ENCODE measurements at places on chromosomes 7 and 10. TPM values are rescaled to one million over a fixed set of nuclear protein-coding genes. Genes with fewer than 3 reads are reported as not detected.
A peak's percentile ranks its signal among the peaks of the same experiment; 100 is the strongest.

GRCh38 chr7:114081606-114082425, 163.0 kb upstream of the PPP1R3A start:
- DNase-seq: no peak
- no peak overlapping the region for H3K27ac ChIP-seq
- H3K36me3 ChIP-seq: no peaks in the 10 kb centered on the region
- no peak overlapping the region for H3K4me3 ChIP-seq
- peaks cover 42% of the 10 kb centered on the region for H3K4me1 ChIP-seq

DNA sequence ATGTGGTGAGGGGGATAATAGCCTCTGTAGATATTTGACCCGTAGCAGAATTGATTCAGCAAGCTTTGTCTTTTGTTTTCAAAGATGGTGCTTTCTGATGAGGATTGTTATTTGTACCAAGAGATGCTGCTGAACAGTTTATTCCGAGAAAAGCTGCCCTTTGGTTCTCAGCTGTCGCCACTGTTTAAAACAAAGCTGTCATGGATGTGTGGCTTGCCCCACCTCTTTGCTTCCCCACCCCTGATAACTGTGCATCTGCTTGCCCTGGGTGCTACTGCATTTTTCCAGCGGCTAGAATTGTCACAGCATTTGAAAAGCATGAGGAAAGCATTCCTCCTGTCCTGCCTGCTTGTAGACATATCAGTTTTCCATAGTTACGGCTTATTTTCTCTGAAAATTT, 226.9 kb upstream of the CSTF2T start:
- no peaks in the 10 kb centered on the region for H3K36me3 ChIP-seq
- no peak for DNase-seq
- no peaks in the 10 kb centered on the region for H3K4me1 ChIP-seq

- H3K27ac ChIP-seq: no peak overlapping the region
- H3K27me3 ChIP-seq: no peaks in the 10 kb centered on the region
- H3K36me3 ChIP-seq: no peaks in the 10 kb centered on the region
- no peaks in the 10 kb centered on the region for H3K4me1 ChIP-seq
Observed at GRCh38 chr7:128278366-128278765, 37.3 kb downstream of the LEP start.

- no peak for DNase-seq
- no peak overlapping the region for H3K4me3 ChIP-seq
- peaks cover 51% of the 10 kb centered on the region for H3K4me1 ChIP-seq
- no peak overlapping the region for H3K27ac ChIP-seq
- no peaks in the 10 kb centered on the region for H3K36me3 ChIP-seq
Observed at GRCh38 chr10:17510242-17510908, 56.0 kb upstream of the ST8SIA6 start.

- H3K36me3 ChIP-seq: no peaks in the 10 kb centered on the region
- H3K27me3 ChIP-seq: no peaks in the 10 kb centered on the region
- DNase-seq: no peak
- H3K27ac ChIP-seq: no peak overlapping the region
Observed at GRCh38 chr7:2134740-2135139, 98.0 kb downstream of the MAD1L1 start.

DNA sequence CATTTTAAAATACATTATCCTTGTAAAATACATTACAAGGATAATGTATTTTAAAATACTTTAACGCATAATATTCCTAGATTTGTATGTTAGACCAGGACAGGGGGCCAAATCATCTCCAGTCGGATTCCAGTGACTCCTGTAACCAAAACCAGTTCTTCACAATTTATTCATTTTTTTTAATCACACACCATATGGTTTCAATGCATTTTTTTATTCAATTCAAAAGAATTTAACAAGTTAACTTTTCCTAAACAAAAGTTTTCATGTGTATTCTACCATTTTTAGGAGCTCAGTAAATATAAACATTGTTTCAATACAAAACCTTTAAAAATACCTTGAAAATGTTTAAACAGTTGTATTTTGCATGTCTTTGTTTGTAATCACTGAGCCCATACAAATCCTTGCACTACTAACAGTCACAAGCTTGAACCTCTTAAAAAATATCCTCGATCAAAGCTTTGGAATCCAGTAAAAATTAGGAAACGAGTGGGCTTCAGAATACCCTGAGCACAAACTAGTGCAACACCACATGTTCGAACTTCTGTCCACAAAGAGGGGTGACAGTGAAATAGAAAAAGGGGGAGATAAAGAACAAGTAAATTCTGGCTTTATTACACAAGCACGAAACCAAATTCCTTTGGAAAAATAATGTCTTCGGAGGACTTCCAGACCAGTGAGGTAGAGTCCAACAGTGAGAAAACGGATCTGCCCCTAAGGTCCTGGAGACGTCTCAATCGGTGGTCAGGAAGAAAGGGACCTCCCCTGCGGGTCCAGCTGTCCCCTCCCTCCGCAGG, 1.6 kb downstream of the CCDC71L start:
- H3K4me1 ChIP-seq: peaks cover 35% of the 10 kb centered on the region
- H3K36me3 ChIP-seq: no peaks in the 10 kb centered on the region
- H3K27ac ChIP-seq: peak overlapping the region; percentile 58
- no peak for DNase-seq
- H3K27me3 ChIP-seq: no peaks in the 10 kb centered on the region

The PAPSS2 gene
- 0.20 TPM for polyA plus RNA-seq

The ECHS1 gene
- polyA plus RNA-seq: 117 TPM

The TSPAN12 gene
- not detected for polyA plus RNA-seq

The SPDYE2 gene
- polyA plus RNA-seq: 1.7 TPM

The ANLN gene
- not detected for polyA plus RNA-seq

The VSTM4 gene
- not detected for polyA plus RNA-seq

The ERVW-1 gene
- polyA plus RNA-seq: not detected

Data from CD4-positive, alpha-beta memory T cell (primary cell).